ENCODE measurements at places on chromosomes 1 and 21. TPM values are rescaled to one million over a fixed set of nuclear protein-coding genes. Genes with fewer than 3 reads are reported as not detected.

RAB7B gene
- polyA plus RNA-seq: 3.1 TPM

GRCh38 chr1:232421143-232421796 lies 208.7 kb downstream of the SIPA1L2 start:
- no peak for DNase-seq

- no peak for DNase-seq
Measured at GRCh38 chr1:24575905-24576587, 20.2 kb downstream of the NCMAP start.

DNA sequence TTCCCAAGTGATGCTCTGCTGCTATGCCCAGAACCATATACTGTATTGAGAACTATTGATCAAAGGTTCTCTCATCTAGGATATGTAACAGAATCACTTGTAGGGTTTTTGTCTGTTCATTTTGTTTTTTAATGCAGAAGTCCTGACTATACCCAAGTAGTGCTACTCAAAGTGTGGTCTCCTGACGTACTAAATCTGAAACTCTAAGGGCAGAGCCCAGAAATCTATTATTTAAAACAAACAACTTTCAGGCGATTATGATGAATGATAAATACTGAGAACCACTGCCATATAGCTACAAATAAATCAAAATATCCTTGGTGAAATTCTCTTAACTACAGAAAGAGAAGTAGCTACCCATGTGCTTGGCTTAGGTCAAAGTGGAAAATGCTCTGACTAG lies 10.1 kb downstream of the ZZZ3 start:
- no peak for DNase-seq

- no peak for DNase-seq
Measured at GRCh38 chr1:56396581-56396980, 182.8 kb downstream of the PLPP3 start.

EXOC8 gene
- 11.2 TPM for polyA plus RNA-seq

PRKAA2 gene
- polyA plus RNA-seq: 23.0 TPM

DNA sequence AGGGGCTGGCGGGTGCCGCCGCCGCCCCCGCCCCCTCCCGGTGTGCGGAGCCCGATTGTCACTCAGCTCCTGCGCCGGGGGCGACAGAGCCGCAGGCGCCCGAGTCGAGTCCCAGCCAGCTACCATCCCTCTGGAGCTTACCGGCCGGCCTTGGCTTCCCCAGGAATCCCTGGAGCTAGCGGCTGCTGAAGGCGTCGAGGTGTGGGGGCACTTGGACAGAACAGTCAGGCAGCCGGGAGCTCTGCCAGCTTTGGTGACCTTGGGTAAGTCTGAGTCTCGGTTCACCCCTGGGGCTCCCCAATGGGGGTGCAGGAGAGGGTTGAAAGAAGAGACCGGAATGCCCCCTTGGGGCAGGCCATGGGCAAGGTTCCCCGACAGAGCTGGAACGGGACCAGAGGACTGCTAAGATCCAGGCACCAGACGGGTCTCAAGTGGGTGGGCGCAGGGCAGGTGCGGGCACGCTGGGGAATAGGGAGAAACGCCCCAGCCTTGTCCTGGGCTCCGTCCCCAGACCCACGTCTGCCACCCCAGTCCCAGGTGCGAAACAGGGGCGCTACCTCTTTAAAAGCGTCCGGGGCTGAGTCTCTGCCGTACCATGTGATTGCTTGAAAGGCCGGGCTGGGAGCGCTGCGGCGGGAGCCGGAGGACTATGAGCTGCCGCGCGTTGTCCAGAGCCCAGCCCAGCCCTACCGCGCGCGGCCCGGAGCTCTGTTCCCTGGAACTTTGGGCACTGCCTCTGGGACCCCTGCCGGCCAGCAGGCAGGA lies at the start of gene ADORA1:
ADORA1 (plus strand) TSS at position 61 of the 765 bp plus-strand sequence. CDS start 1,116 bp downstream, outside the sequence.
- peak; percentile 61 for DNase-seq

UBE2U gene
- polyA plus RNA-seq: not detected

- no peak for DNase-seq
Measured at GRCh38 chr1:42192106-42192505, 27.6 kb upstream of the GUCA2A start.

DNA sequence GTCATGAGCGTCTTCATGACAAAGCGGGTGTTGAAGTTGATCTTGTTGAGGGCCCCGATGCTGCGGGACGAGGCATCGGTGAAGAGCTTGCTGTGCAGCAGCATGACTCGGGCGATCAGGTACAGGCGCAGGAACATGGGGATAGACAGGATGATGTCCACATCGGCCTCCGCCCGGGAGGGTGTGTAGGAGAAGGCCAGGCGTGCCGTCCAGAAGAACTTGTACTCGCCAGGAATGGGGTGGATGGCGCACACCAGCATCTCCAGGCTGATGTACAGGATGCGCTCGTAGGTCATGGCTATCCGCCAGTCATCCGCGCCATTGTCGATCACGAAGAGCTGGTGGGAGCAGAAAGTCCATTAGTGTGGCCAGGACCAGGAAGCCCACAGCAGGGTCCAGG lies 98.0 kb downstream of the KCNN3 start:
- DNase-seq: no peak

TNN gene
- polyA plus RNA-seq: 2.3 TPM

DNA sequence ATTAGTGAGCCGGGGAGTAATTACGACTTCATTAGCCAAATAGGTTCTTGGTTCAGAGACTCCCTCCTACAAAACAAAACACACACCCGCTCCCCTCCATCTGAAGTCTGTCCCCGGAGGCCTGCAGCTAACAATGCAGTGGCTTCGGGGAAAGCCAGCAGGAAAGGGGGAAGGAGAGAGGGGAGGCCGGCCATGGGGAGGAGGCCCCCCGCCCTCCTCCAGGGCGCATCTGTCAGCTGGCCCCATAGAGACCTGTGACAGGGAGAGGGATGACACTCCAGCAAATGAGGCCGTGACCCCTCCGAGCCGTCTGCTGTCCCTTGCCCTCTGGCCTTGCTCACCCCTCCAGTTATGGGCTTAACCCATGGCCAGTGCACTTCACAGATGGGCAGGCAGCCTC lies 12.1 kb upstream of the CNTN2 start:
- DNase-seq: no peak

SRSF10 gene
- polyA plus RNA-seq: 223 TPM

LCE6A gene
- polyA plus RNA-seq: not detected

KRTAP19-7 gene
- polyA plus RNA-seq: not detected

DNA sequence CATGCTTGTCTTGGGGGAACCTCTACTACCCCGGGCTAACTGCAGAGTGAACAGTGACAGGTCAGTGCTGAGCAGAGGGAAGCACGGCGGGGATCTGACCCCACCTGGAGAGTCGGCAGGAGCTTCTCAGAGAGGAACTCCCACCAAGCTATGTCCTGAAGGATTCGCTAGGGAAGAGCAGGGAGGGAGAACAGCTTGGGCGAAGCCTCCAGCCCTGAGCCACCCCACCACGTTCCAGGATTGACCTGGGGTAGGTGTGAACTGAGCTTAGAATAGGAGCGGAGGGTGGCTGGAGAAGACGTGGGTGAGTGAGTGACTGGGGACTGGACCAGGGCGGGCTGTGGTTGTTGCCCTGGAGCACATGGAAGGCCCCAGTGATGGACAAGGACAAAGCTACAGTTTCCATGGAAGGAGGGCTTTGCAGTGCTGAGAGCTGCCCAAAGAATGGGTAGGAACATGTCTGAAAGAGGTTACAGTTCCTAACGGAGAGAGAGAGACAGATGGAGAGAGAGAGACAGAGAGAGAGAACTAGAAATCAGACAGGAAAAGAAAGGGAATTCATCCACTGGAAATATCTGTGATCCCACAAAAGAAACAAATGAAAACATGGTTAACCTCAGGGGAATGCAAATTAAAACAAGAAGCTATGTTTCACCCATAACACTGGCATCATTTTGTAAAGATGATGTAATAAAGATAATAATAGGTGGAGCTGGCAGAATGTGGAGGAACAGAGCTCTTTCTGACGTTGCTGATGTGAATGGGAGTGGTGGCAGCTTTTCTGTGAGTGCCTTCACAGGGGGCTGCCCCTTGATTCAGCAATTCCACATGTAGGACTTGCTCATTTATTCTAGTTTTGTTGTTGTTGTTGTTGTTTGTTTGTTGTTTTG lies 17.2 kb downstream of the BSND start:
- DNase-seq: no peak

GFI1 gene
- polyA plus RNA-seq: 0.26 TPM

DNA sequence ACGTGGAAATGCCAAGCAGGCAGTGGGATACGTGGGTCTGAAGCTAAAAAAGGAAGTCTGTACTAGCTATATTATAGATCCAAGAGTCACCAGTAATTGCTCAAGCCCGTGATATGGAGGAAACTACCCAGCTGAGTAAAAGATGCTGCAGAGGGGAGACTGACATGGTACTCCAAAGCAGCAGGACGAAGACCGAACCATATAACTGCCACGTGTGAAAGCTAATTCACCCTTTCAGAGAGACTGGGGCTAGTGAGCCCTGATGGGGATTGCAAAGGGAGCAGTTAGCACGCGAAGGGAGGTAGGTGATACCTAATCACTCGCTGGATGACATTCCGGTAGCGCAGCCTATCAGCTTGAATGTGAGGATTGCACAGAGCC lies 316 bp downstream of the AP4B1 start:
- DNase-seq: no peak

- DNase-seq: no peak
Measured at GRCh38 chr1:40394491-40395172, 21.1 kb downstream of the SMAP2 start.

DNA sequence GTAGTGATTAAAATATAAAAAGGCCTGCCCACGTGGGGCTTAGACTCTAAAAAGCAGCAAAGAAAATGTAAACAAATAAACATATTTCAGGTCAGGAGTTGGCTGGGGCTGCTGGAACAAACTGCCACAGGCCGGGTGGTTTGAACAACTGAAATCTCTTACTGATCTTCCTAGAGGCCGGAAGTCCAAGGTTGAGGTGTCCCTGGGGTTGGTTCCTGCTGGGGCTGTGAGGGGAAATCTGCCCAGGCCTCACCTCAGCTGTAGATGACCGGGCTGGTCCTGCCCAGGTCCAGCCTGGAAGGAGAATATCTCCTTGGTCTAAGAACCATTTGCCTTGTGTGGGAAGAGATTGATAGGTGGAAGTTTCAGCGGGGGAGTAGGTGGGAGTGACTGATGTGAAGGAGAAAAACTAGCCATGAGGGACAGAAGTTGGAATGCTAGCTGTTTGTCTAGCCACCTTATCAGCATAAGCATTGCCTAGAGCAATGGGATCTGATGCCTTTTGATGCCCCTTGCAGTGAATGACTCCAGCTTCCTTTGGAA lies 221.1 kb downstream of the DYRK1A start:
- DNase-seq: no peak

- no peak for DNase-seq
Measured at GRCh38 chr1:17851056-17851455, 95.9 kb downstream of the ACTL8 start.

- DNase-seq: no peak
Measured at GRCh38 chr1:6912518-6912917, 127.3 kb downstream of the CAMTA1 start.

- no peak for DNase-seq
Measured at GRCh38 chr21:36698385-36698980, 432 bp upstream of the SIM2 start.

- DNase-seq: no peak
Measured at GRCh38 chr1:89121641-89122040, 4.3 kb downstream of the GBP2 start.

GRCh38 chr1:160082487-160082886 lies 1.1 kb downstream of the KCNJ9 start:
- no peak for DNase-seq

EDARADD gene
- polyA plus RNA-seq: 6.9 TPM

GRCh38 chr1:77014073-77014788 lies 147.0 kb downstream of the ST6GALNAC5 start:
- DNase-seq: no peak

DNA sequence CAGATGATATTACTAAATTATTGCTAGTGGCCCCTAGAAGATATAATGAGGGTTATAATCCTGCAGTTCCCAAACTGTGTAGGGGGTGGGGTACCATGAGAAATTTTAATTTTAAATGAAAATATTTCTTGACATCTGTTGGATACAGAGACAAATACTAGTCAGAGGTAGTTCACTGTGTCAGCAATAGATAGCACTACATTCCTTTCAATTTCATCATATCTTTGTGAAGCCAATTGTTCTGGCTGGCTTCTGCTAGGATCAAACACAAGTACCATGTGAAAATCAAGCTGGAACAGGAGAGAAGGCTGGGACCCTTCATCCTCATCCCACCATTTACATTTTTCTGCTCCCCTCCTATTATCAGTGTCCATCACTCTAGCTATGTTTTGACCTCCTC lies 208.1 kb downstream of the USH2A start:
- DNase-seq: no peak

LAMB3 gene
- 0.50 TPM for polyA plus RNA-seq

GRCh38 chr1:209710847-209711246 lies 6.2 kb downstream of the HSD11B1 start:
- no peak for DNase-seq

DNA sequence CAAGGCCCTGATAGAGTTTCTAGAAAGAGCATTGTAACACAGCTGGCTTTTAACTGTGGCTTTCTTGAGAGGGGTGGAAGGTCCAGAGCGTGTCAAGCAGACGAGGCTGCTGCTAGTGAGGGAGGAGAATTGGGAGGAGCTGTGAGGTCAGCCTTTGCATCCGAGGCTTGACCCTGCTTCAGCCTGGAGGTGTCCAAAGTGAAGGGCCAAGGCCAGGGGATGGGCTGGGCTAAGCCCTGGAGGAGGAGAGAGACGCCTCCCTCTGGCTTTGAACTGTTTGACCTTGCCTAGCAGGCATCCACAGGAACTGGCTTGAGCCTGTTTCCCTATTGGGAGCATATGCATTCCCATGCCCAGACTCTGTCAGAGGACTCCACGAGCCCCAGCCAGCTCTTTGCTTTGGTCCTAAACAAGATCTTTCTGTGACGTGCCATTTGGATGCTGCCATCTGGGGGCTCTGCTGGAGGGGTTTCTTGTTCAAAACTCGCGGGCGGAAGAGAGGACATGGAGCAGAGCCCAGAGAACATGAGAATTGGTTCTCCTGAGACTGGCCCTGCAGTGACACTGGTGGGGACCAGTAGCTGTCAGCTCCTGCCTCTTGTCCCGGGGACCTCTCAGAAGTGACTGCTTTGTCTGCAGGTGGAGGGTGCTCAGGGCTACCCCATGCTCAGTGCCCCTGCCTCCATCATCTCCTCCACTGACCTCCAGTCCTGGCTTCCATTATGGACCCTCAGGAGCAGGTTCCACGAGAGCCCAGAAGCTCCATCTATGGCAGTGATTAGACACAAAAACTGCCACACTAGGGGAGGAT lies 5.5 kb downstream of the ACTRT2 start:
- DNase-seq: no peak

- no peak for DNase-seq
Measured at GRCh38 chr21:43572446-43572845, 86.8 kb downstream of the HSF2BP start.

MOB3C gene
- polyA plus RNA-seq: 10.5 TPM

DNA sequence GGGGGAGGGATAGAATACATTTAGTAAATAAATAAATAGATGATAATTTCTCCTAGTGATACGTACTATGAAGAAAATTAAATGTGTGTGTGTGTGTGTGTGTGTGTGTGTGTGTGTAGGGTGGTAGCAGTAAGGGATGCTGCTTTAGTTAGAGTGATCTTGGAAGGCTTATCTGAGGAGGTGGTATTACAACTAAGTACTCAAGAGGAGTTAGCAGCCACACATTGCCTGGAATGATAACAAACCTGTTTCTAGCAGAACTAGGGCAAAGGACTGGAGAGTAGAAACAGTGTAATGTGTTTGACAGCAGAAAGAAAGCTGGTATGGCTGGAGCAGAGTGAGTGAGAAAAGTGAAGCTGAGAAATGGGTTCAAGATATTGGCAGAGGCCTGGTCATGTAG lies 58.3 kb upstream of the FASLG start:
- DNase-seq: no peak

CELA2B gene
- 0.32 TPM for polyA plus RNA-seq

Data from renal cortex interstitium (tissue), 15 donors.